ENCODE measurements at places on chromosomes 7 and 10.

DNA sequence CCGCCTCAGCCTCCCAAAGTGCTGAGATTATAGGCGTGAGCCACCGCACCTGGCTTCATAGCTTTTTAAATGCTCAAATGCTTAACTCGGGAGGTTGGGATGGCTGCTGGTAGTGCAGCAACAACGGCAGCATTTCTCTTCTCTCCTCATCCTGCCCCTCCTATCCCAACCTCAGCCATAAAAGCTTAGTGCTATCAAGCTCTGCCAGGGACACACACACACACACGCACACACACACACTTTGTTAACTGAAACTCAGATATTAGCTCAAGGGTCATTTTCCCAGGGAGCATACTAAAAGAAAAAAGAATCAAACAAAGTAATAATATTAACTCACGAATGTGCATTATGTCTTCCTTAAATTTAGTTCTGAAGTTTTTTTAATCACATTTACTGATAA lies 63.0 kb upstream of the HPS1 start:
- DNase-seq = no peak

GRCh38 chr7:50138101-50138500 lies 45.1 kb upstream of the ZPBP start:
- DNase-seq = no peak

DNA sequence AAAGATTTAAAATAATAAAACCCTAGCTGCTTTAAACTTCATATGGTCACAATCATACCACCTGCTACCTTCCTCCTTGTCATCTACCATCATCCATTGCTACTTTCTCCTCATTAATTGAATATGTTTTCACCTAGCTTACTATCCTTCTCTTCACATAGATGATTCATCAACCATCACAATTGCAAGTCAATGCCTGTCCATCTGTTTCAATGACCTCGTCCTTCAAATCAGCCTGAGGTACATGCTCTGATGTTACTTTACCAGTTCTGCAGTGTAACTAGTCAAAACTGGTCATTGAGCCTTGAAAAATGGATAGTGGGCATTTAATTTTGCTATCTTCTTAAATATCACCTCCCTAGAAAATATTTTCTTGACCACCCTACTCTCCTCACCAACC lies 164.7 kb downstream of the SEMA3E start:
- no peak for DNase-seq

GRCh38 chr10:132977807-132978206 lies 35.4 kb upstream of the CFAP46 start:
- no peak for DNase-seq

- no peak for DNase-seq
Observed at GRCh38 chr7:18212758-18213157, 185.1 kb upstream of the PRPS1L1 start.

DNA sequence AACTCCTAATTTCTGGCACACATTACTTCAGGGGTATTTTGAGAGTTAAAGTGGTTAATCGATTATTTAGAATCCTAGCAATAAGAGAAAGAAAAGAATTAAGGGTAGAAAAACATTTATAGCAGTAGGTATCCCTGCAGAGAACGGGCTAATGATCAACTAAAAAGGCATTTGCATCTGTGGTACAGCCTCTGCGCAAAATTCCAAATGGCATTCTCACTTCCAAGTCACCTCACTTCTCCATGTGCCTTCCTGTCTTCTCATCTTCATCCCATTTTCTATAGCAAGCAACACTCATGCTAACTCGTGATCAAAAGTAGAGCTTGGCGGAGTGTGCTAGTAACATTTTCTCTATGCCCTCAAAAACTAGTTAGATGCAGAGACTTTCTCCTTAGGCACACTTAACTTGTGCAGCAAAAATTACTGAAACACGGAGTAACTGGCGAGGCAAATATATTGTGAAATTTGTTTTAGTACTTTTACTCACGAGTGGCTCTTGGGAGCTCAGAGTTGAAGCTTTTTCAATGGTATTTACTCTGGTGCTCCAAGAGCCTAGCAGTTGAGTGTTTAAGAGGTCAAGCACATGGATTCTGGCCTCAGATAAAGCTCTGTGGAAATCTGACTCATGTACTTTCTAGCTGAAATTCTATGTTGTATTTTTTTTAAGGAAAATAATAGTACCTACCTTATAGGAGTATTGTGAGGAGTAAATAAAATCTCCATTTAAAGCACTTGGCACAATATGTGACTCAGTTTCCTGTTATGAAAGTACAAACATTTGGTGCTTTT lies 65.1 kb downstream of the MET start:
- no peak for DNase-seq

DNA sequence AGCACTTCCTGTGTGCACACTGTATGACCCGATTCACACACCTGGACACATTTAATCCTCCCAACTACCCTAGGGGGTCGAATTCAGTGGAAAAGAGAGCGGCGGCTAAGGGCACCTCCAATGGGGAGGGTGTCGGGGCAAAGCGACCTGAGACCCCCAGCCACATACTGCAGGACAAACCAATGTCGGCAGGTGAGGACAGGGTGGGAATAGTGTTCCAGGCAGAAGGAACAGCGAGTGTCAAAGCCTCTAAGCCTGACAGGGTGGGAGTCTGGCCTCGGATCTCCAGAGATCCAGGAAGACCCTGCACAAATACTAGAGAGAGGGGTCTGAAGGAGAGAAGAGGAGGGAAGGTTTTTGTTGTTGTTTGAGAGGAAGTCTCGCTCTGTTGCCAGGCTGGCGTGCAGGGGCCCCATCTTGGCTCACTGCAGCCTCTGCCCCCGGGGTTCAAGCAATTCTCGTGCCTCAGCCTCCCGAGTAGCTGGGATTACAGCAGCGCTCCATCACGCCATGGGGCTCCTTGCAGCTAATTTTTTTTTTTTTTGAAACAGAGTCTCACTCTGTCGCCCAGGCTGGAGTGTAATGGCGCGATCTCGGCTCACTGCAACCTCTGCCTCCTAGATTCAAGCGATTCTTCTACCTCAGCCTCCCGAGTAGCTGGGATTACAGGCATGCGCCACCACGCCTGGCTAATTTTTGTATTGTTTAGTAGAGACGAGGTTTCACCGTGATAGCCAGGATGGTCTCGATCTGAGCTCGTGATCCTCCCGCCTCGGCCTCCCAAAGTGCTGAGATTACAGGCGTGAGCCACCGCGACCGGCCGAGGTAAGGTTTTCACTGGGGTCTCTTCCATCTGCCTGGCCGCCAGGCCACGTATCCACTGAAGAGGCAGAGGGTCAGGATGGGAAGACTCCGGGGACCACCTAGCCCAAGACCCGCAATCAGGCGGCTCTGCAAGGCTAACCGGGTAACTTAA lies 1.2 kb upstream of the ARPC1B start:
- DNase-seq = no peak

DNA sequence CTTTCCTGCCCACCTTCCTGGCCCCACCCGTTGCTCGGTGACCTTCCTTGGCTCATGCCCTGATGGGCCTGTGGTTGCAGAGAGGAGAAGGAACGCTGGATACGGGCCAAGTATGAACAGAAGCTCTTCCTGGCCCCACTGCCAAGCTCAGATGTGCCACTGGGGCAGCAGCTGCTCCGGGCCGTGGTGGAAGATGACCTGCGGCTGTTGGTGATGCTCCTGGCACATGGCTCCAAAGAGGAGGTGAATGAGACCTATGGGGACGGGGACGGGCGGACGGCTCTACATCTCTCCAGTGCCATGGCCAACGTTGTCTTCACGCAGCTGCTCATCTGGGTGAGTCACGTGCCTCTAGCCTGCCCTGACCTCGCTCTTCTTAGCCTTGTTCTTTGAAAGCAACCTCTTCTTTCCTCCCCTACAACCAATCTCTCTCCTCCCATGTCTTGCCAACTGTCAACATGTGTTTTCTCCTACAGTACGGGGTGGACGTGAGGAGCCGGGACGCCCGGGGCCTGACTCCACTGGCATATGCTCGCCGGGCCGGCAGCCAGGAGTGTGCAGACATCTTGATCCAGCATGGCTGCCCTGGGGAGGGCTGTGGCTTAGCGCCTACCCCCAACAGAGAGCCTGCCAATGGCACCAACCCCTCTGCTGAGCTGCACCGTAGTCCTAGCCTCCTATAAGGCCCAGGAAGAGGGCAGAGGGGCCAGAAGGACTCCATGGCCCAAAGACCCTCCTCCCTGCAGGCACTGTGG lies 24.1 kb downstream of the GBX1 start:
- no peak for DNase-seq

DNA sequence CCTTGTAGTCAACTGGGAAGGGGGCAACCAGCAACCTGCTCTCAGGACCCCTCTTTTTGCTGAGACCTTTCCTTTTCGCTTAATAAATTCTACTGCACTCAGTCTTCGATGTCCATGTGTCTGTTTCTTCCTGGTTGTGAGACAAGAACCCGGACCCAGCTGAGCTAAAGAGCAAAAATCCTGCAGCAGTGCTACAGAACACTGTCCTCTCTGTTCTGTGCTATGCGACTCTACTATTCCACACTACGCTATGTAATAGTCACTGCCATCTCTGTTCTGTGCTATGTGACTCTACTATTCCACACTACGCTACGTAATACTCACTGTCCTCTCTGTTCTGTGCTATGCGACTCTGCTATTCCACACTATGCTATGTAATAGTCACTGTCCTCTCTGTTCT lies 34.3 kb downstream of the DIP2C start:
- no peak for DNase-seq

Data from stimulated activated CD8-positive, alpha-beta memory T cell treated with anti-CD3 and anti-CD28 coated beads, Interleukin-7, amount 100 ng/mL, for 1 hour (primary cell).